DMS153 (cell line): ENCODE measurements at places on chromosomes 4 and X.

- DNase-seq: no peak
Observed at GRCh38 chrX:53317365-53318069, 36.1 kb upstream of the IQSEC2 start.

- DNase-seq: no peak
Observed at GRCh38 chrX:151987108-151987507, 12.6 kb upstream of the GABRE start.

DNA sequence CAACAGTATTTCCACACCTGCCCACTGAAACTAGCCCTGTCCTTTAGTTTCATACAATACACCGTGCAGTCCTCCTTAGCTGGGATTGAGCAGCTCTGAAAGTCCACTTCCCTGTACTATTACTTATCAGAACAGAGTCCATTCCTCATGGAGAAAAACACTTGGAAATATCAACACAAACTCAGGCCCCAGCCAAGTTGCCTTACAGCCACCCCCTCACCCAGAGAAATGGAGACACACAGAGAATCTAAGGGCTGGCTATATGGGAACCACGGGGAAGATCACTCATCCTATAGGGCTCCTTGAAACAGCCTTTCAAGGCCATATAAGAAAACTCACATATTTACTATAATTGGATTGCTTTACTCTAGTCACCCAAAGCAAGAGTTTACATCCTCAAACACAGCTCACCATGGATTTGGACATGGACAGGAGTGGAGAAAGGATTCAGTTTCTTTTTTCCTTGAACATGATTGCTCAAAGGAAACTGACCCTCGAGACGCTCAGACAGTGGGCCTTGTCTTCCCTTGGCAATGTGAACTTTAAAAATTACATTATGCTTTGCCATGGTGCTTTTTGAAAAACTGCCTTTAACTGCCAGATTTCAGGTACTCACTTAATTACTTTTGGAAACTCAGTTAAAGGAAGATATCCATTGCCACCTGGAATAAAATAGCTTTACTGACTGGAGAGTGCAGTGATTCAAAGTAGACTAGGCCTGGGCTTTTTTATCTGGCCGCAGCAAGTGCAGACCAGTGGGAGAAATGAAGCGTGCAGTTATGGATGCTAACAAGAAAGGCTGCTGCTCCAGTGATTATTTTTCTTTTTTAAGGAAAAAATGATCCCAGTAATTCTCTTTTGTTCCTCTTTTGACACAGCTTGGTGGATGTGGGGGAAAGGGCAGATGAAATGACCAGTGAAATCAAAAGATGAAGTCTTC, 1.6 kb downstream of the SCARB2 start:
- no peak for DNase-seq

DNA sequence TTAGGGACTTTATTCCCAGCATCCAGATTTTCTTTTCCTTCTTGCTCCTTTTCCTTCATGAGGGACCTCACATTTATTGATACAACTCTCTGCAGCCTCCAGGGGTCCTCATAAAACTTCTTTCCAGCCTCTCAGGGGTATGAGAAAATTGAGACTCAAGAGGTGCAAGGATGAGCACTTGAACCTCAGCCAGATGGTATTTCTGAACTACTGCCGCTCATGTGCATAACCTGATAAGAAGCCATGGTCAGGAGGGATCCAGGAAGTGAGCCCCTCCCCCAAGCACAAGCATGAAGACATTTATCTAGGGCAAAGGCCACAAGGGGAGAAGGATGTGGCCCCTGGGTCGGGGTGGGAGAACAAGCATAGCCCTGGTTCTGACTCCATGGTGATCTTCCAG, 73.3 kb downstream of the TSPAN7 start:
- no peak for DNase-seq

GRCh38 chrX:12709047-12709446, 82.2 kb upstream of the PRPS2 start:
- DNase-seq: no peak

DNA sequence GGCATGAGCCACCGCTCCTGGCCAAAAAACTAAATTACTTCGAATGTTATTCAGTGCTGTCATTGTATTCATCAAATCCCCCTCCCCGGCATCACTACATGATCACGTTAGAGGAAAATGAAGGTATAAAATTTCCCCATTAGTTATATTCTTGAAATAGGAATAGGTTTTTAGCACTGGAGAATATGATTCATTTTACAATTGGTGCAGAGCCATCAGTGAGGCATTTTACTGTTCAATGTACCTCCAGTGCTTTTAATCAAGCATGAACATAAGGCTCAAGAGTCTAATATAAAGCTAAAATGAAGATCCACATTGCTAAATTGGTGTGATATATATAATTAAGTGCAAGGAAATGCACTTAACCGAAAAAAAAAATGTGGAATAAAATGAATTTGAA, 18.3 kb downstream of the KLF3 start:
- no peak for DNase-seq

DNA sequence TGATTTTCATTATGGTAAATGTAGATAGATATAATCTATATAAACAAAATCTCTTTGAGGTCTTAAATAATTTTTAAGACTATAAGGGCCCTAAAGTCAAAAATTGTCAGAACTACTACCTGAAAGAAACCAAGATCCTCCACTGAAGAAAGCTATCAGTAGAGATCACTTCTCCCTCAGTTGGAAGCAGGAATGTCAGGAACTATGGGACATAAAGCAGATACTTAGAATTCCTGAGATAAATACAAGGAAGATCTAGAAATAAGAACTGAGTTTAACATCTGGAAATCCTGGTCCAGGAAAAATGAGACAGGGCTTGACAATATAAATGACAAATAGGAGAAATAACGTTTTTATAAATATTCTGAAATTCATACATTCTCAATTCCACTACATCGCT, 97.2 kb downstream of the ADAMTS3 start:
- DNase-seq: no peak

GRCh38 chr4:36243355-36244256, 708 bp downstream of the ARAP2 start:
- no peak for DNase-seq

DNA sequence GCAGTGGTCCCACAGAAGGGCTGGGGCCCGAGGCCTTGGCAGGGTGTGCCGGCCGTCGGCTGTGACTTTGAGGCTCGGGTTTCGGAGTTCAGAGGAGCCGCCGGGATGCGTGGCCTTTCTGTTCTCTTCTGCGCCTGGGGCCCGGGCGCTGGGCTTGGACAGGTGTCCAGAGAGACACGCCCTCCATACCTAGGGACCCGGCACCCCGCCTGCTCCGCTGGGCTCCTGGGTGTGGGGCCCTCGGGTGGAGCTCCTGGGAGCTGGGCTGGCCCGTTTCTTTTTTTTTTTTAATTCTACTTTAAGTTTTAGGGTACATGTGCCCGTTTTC, 11.3 kb downstream of the FGFRL1 start:
- no peak for DNase-seq

- DNase-seq: no peak
Observed at GRCh38 chr4:151260526-151260925, 16.4 kb upstream of the PRSS48 start.

GRCh38 chr4:82968972-82969371, 41.7 kb downstream of the LIN54 start:
- no peak for DNase-seq

DNA sequence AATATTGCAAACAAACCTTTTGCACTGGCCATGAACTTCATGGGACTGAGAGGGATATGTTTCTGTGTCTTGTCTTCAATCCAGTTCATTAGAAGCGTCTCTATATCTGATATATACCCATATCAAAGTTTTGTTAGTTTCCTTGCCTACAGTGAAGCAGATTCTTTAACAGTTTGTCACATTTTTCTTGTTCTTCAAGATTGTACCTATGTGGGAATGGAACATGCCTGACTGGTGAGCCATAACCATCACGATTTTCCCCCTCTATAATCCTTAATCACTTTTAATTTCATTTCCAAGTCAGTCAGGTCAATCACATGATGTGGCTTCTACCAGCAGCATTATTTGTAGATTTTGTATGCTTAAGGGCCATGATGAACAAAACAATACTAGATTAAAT, 197.1 kb upstream of the PDE5A start:
- no peak for DNase-seq

GRCh38 chr4:139441029-139441428, 12.9 kb upstream of the RAB33B start:
- no peak for DNase-seq

DNA sequence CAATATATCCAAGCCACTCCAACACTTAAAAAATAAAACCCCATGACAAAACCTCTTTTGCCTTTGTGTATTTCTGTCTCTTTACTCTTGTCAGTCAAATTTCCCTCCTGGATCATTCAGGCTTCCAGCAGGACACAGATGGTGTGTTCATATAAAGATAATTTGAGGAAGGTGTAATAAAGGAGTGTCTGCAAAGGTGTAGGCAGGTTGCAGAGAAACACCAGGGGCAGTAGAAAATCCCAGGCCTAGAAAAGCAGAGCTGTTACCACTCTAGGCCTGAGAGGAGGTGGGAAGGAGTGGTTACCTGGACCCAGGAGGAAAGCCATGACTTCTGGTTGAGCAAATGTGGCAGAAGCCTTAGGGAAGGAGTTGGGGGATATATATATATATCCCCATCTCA, 28.8 kb downstream of the CHRNA9 start:
- no peak for DNase-seq

GRCh38 chr4:7411896-7412553, 22.7 kb downstream of the PSAPL1 start:
- DNase-seq: no peak

DNA sequence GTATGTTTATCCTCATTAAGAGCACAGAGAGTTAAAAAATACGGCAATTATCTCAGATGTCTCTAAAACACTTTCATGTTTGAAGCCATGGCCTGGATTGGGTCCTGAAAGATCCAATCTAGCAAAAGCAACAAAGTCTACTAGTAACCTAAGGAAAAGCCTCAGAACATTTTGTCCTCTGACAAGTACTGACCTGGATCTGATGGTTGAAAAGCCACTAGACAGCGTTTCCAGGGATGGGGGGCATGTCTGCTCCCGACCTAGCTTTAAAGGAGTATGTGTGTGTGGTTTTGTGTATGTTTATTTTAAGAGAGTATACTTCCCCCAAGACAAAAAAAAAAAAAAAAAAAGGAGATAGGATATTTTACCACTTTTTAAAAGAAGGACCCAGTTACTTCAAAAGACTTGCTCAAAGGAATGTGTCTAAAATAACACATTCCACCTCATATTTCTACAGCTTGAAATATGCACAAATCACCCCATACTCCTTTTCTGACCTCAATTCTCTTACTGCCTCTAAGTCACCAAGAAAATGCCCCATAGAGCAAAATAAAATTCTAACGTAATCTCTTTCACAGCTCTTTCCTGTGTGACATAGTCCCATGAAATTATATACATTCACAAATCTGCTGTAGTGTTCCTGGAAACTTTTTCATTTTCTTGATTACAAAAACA, 189.0 kb upstream of the TTC29 start:
- DNase-seq: no peak

GRCh38 chr4:102883278-102883677, 14.5 kb downstream of the CISD2 start:
- DNase-seq: no peak

GRCh38 chr4:136713140-136713539, 819.2 kb downstream of the PCDH18 start:
- DNase-seq: no peak

- DNase-seq: no peak
Observed at GRCh38 chr4:163757219-163757618, 262.7 kb downstream of the TMA16 start.

DNA sequence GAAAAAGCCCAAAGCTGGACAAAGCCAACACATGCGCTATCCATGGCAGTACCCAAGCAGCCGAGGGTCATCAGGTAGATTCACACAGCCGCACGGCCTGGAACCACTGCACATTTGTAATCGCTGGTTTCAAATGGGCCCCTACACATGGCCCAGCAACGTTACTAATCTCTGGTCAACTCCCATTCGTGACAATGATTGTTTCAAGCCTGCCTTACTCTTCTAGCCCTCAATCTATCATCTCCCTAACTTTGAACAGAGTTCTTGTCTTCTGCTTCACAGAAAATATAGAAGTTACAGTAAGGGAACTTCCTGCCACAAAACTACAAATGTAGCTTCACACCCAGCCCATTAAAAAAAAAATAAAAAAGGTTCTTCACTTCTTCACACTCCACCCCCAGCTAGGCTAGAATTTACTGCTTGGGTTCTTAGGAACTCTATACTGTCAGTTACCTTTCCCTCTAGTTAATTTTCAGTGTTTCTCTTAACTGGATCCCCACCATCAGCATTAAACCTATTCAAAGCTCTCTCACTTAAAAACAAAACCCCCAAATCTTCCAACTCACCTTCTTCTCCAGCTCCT, 24.2 kb downstream of the CASP3 start:
- no peak for DNase-seq

DNA sequence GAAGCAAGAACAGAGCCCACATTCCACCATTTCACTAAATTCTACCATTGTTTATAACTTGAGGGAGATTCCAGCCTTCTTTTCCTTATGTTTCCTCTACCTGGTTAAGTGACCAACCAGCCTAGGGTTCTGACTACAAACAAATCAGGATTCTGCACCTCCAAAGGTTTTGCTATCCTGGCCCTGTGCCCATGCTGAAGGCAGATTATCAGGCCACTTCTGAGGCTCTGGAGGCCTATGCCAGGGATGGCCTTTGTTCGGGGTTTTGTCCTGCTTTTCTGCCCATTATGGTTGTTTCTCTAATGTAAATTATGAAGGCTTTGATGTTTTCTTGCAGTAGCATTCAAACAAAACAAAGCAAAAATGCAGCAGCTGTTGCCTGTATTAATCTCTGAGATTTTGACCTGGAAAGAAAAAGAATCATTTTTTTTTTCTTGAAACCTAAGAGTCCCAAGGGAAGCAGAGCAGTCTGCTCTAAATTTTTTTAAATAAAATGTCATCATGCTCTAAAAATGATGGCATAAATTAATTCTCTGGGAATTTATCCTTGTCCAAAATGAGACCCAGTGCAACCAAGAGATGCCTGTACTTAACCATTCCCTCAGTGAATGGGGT, 55.6 kb downstream of the RNF150 start:
- peak; percentile 23 for DNase-seq

DNA sequence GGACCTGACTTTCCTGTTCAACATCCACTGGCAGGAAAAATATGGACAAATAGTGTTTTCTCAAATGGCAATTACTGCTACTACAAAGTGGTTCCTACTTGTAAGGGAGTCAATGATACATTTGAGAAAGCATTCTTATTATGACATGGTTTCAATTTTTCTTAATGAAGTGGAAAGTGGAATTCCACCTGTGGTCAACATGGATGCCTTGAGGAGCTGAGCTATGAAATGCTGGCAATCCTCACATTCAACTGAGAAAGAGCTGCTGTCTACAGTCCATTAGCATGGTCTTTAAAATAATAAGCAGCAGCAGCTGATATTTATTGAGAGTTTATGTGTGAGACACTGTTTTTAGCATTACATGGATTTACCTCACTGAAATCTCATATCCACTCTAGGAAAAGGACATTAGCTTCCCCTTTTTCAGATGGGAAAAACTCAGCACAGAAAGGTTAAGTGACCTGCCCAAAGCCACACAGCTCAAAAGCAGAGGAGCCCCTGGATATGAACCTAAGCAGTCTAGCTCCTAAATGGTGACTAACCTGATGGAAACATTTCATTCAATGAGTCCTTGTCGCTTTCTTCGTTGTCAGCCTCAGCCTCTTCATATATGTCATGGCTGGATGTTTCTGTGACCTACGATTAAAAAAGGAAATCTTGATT, 29.2 kb downstream of the MAP7D3 start:
- no peak for DNase-seq
